T-helper 2 cell (primary cell): ENCODE measurements at places on chromosomes 5 and 9.

DNA sequence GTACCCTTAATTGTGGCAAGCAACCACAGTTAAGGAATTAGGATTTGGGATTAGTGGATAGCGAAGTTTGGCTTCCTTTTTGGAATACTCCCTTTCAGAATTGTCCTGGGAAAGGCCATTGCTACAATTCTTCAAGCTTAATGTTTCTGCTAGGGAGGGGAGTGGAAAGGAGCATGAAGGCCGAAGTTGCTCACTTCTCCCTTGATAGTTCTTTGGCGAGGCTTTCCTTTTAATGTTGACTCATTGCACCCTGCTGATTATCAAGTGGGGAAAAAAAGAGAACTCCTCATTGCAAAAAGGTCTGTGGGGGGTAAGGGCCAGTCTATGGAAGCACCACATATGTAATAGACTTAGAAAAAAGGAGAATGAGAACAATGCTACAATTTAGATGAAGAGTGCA is 30.7 kb downstream of the GRIN3A start:
- DNase-seq, result no peak

DNA sequence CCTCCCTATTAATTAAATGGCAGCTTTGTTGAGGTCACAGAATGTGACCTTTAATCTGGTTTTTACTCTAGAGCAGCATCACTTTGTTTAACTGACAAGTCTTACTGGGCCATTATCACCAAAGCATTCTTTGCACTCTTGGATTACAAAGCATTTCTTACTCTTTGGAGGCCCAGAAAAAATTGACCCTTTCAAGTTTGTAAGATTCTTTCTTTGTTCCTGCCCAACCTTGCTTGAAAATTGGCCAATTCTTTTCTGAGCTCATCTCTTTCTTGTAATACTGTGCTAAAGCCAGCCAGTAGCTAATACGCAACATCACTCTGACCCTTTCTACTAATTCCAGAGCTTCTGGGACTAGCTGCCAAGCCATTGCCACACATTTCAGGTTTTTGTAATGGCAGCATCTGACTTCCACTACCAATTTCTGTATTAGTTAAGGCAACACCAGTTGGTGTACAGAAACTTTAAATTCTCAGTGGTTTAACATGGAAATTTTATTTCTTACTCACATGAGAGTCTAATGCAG is 131.6 kb downstream of the PRDM6 start:
- DNase-seq, result no peak

- no peak for DNase-seq
Observed at GRCh38 chr5:34656001-34656699, at the start of gene RAI14. Gene RAI14 (plus strand): TSS chr5:34656328. CDS start chr5:34686920, 30,592 bp downstream.

DNA sequence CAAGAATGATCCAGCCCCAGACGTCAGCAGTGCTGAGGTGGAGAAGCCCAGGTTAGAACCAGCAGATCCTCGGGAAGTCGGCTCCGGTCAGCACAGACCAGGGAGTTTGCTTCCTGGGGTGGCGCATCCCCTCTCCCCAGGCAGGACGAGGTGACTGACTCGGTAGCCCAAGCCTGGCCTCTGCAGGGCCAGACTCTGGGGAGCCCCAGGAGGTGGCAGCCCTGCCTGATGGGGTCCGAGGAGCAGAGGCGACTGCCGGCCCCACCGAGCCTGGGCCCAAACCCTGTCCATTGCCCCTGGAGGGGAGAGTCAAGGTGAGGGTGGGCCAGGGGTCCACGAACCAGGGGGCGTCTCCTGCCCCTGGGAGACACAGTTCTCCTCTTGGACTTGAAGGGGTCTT is 52.9 kb upstream of the SARDH start:
- DNase-seq, result no peak

DNA sequence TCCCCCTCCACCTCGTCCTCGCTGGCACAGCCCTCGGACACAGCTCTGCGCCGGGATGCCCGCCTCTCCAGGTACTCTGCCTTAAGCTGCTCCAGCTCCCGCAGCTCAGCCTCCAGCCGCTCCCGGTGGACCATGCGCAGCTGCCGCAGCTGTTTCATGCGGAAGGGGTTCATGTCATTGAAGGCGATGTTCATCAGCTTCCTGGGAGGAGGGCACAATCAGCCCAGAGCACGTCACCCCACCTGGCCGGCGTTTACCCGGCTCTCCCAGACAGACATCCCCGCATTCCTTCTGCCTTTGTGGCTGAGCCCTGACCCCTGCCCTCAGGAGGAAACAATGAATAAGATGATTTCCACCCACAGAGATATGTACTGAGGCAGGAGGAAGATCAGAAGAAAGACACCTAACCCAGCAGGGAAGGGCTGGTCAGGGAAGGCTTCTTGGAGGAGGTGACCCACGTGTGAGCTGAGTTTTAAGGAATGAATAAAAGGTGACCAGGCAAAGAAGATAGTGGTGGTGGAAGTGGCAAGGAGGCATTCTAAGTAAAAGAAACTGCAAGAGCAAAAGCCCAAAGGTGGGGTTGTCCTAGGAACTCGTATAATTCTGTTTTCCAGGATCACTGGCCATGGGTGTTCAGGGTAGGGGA is 7.1 kb upstream of the CORO2A start:
- no peak for DNase-seq

GRCh38 chr9:8726692-8727091 is 927.1 kb upstream of the DMAC1 start:
- DNase-seq, result no peak

- no peak for DNase-seq
Observed at GRCh38 chr5:167233507-167234220, 1057.8 kb upstream of the WWC1 start.

GRCh38 chr5:73692166-73692640 is 66.2 kb downstream of the ARHGEF28 start:
- no peak for DNase-seq

- DNase-seq, result no peak
Observed at GRCh38 chr5:100799166-100799565, 103.9 kb downstream of the ST8SIA4 start.

DNA sequence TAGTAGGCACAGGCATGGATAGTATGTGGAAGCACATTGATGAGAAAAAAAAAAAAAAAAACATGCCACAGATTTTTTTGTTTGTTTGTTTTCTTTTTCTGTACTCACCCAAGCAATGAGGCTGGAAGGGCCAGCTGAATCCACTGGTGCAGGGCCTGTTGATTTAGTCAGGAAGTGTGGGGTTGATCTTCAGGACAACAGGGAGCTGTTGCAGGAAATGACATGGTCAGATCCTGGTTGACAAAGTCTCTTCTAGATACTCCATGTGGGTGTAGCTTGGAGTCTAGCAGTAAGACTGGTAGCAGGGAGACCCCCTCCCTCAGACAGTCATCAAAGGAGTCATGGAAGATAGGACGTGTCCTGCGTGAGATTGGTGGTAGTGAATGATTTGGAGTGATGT is 191.8 kb downstream of the PAPPA start:
- DNase-seq, result no peak

DNA sequence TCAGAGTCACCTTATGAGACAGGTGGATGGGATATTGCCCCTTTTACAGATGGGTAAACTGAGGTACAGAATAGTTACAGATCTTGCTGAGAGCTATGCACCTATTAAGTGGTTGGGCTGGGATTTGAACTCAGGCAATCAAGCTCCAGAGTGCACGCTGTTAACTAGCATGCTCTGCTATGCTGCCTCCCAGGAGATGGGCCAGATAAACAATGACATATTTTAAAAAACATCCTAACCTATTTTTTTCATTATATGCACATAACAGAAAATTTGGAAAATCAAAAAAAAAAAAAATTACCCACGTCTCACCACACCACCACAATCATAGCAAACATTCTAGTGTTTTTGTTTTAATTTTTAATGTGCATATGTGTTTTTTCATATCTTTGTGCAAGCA is 123.4 kb upstream of the STC2 start:
- DNase-seq, result no peak

GRCh38 chr5:147989239-147989638 is 74.5 kb upstream of the SPINK5 start:
- DNase-seq, result no peak

DNA sequence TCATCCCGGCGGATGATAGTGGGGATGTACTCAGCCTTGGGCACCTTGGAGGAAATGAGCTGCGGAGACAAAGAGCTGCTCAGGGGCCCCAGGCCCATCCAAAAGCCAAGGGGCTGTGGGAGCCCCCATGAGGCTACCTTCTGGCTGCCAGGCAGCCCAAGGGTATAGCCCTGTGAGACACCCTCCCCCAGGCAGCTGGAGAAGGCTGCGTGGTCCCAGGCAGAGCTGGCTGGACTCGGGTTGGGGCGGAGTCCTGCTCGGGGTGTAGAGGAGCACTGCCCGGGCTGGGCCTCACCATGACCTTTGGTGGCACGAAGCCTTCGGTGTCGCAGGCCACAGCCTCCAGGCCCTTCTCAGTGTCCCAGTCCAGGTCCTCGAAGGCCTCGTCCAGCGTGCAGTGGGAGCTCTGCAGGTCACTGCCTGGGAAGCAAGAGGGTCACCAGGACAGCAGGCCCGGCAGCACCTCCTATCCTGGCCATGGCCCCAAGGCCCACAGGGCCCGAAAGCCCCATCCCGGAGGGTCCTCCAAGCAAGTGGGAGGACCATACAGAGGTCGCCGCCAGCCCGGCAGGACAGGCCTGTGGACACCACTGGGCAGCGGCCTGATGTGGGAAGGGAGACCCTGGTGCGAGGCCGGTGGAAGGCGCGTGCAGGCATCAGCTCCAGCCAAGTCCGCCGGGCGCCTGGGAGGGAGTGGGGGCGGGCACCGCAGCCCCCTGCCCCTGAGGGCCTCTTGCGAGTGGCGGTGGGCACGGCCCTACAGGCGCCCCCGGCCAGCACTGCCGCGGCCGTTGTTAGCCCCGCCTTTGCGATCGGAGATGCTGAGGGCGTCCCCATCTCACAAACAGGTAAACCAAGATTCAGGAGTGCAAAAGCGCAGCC is 6.1 kb downstream of the NSMF start:
- DNase-seq, result no peak

GRCh38 chr5:22496666-22497065 is 356.5 kb downstream of the CDH12 start:
- no peak for DNase-seq

DNA sequence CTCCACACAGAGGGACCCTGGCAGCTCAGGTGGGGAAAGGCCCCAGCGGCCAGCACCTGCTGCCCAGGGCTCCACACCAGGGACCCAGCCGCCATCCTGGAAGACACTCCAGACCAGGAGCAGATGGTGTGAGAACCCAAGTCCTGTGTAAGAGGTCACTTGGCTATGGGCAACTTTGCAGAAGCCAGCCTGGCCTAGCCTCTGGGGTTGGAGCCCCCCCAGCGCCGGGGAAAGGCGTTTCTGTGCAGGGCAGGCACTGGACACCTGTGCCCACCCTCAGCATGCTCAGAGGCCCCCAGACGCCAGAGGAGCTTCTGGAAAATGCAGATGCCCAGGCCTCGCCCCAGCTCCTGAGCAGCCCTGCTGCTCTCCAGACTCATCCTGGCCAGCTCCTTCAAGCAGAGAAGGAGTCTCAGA is 34.0 kb downstream of the RASGEF1C start:
- no peak for DNase-seq
